ENCODE measurements at places on chromosomes 7 and 10. TPM values are rescaled to one million over a fixed set of nuclear protein-coding genes. Genes with fewer than 3 reads are reported as not detected.

The IGF2BP3 gene
- total RNA-seq = 0.20 TPM

DNA sequence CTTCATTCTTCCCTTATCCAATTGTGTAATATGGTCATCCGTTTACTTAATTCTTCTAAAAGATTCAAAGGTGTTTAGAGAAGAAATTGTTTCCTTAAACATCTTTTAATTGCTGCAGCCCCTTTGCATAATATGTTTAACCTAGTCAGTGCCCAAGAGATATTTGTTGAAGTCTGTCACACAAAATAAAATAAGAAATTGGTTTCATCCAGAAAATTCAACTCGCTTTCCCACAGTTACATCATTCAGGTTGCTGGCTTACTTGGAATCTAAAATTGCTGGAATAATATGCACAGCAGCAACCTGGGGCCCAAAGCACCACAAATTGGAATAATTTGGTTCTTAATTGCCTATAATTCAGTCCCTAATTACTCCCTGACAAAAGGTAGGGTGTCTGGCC is 155.1 kb upstream of the ETV1 start:
- no peak overlapping the region for H3K27ac ChIP-seq
- H3K4me1 ChIP-seq = no peaks in the 10 kb centered on the region
- DNase-seq = no peak
- H3K27me3 ChIP-seq = no peaks in the 10 kb centered on the region

The BLVRA gene
- 39.4 TPM for total RNA-seq

The GSDME gene
- 11.9 TPM for total RNA-seq

Measured in heart right ventricle (tissue), 16 donors.